ENCODE measurements at places on chromosomes 2 and 18. TPM values are rescaled to one million over a fixed set of nuclear protein-coding genes. Genes with fewer than 3 reads are reported as not detected.

- DNase-seq = no peak
Measured at GRCh38 chr2:105755895-105756294, 11.2 kb downstream of the NCK2 start.

- no peak for DNase-seq
Measured at GRCh38 chr2:152022090-152022489, 76.8 kb downstream of the CACNB4 start.

DNA sequence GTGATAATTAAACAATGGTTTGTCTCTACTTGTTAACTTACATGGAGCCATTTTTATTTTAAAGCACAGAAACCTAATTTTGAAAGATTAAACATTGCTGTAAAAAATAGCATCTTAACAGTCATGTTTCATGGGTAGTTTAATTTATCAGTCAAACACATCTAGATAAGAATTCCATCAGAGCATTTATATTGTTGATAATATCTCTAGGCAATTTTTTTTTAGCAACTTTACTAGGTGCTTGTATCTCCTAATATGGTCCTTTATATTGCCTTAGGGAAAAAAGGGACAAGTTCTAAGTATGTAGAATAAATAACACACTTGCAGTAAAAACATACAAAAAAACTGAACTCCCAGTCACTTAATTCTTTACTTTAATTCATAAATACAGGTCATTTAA, 863 bp downstream of the CSRNP3 start:
- no peak for DNase-seq

DNA sequence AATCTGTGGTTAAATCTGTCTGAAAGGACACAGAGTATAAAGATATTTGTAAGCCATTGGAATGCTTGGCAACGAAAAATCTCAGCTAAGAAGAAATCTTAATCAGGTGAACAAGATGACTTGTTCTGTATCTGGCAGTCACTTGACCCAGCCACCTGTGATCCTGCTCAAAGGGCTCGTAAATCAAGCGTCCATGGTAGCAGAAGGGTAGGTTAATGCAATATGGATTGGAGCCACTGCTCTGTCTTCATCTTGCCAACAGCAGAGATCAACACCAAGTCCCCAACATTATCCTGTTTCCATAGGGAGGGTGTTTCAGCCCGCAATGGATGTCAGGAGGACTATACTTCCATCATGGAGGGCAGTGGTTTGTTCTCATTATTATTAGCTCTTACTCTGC, 378.4 kb downstream of the CDH7 start:
- DNase-seq = no peak

DNA sequence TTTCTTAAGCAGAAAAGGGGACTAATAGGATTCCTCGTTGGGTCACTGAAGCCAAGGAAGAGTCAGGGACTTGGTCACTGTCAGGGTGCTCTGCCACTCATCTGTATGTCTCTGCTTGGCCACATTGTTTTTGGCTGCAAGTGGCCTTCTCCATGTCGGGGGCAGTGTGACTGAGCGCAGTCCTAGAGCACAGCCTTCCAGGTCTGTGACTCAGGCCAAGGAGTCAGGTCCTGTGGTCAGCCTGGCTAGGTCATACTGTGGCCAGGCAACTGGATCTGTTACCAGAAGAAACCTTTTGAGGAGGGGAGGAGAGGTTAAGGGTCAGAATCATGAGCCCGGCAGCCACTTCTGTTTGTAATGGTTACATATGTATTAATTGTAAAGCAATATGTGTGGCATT, 61.3 kb downstream of the GALNT1 start:
- no peak for DNase-seq

MAP2 gene
- 8.8 TPM for total RNA-seq

DNA sequence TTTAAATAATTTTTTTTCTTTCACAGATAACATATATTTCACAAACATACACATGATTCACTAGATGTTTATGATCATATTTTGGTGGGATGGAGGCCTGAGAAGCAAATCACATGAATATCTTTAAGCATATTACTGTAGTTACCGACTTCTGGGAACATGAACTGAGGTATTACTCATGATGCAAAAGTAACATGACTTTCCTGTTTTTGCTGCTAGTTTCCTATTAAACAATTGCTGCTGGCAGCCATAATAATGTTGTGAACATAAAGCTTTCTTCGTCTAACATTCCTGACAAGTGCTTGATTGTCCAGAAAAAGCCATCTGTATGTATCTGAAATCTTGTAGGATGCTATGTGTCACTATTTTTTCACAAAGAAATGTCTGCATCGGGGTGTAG, 145.4 kb downstream of the MTX2 start:
- peak; percentile 86 for DNase-seq

- DNase-seq = no peak
Measured at GRCh38 chr2:20157193-20157891, 67.6 kb downstream of the SDC1 start.

GRCh38 chr2:1488181-1488671, 75.0 kb downstream of the TPO start:
- DNase-seq = no peak

GRCh38 chr2:79887747-79888374, 375.0 kb downstream of the CTNNA2 start:
- peak; percentile 20 for DNase-seq

GRCh38 chr2:240961910-240962299, 36.5 kb upstream of the SNED1 start:
- no peak for DNase-seq

RAB6D gene
- total RNA-seq = not detected

- DNase-seq = peak; percentile 75
Measured at GRCh38 chr2:205270689-205271088, 411.6 kb upstream of the NRP2 start.

METTL4 gene
- 8.5 TPM for total RNA-seq

All from glomerular endothelial cell (primary cell).